Fibroblast of skin of left quadriceps (primary cell): ENCODE measurements at places on chromosomes 5 and 9.

DNA sequence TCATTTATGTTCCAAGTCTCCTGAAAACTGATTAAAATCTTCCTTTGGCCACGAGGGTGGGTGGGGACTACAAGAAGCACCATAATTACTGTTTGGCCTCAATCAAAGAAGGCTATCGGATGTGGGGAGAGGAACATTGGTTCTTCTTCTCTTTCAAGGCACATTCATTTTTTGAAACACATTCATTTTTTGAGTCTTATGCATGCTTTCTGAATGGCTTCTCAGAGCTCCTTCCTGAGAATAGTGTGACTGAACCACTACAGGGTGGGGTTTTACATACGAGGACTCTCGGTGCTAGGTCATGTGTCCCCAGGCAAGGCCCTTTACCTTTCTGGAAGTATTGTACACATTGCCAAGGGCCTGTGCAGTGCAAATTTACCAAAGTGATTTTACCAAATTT lies 7.0 kb upstream of the GRIA1 start:
- DNase-seq, result no peak

DNA sequence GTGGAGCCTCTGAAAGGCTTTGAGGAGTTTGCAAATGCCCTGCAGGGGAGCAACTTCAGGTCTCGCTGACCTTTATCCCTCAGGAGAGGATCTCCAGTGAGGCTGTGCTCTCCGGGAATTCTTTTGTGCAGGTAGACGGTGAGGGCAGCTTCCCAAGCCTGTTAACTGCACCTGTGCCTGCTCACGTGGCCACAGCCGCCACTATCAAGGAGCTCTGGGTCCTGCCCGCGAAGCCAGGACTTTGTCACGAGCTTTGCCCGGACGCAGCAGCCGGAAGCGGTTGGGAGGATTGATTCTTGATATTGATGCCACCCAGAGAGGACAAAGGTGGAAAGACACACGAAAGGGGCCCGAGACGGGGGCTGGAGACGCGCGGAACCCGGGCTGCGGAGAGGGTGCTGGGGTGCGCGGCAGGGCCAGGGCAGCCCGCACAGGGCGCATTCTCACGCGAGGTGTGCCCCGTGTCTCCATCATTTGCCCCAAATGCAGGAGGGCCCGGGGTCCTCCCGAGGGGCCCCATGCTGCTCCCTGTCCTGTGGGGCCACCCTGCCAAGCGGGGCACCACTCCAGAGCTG lies 18.2 kb downstream of the SLC9A3 start:
- DNase-seq, result no peak

GRCh38 chr5:136836093-136836492 lies 470.7 kb upstream of the TRPC7 start:
- DNase-seq, result no peak

DNA sequence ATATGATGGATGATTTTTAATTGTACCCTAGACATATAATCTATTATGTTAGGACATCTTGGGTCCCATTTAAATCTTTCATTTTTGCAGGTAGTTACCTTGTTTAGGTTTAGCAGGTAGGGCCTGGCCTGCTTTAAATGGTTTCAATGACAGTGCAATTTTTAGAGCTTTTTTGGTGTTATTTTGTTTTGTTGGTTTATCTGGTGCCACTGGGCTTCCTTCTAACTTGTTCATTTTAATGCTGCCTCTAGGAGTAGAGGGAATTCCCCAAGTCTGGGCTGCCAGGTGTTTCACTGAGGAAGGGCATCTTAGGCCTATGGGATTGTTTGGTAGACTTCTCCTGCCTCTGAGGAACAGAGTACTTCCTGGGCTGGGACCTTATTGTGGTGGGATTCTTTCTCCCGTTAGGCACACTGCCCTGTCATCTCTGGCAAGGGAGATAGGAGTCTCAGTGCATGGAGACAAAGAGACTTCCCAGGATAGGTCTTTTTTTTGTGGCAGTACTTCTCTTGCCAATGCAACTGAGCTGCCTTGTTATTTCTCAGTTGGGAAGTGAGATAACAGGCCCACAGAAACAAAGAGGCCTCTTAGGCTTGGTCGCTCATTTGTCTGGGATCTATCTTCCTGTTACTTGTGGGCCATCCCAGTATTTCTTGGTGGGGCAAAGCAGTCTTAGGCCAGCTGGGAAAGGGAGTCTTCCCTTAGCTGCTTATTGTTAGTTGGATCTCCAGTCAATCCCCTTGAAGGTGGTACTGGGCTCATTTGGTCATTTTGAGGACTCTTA lies 282.9 kb downstream of the FER start:
- no peak for DNase-seq

DNA sequence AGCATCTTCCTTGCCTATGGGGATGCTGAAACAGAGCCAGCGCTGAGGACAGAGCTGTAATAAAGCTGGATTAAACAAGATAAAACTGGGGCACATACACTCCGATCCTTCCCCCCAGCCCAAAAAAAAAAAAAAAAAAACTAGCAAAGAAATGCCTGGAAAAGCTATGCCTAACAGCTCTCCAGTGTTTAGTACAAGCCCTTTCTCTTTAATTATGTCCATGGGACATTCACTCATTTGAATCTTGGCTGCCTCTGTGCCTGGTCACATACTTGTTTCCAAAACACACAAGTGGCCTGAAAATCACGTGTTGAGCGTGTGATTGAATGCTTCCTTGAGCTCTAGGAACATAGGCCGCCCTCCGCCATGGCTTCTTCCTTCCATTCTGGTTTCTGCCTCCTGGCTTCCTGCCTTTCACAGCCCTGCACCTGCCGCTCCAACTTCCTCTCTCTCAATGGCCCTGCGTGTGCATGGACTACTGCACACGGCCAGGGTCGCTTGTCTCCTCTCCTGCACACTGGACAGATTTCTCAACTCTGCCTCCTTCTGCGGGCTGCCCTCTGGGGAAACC lies 111.0 kb upstream of the RETREG1 start:
- DNase-seq, result no peak

- no peak for DNase-seq
These were observed 52.4 kb downstream of the FAM170A start for GRCh38 chr5:119681734-119682133.

GRCh38 chr5:114447084-114447773 lies 85.4 kb downstream of the KCNN2 start:
- DNase-seq, result no peak

DNA sequence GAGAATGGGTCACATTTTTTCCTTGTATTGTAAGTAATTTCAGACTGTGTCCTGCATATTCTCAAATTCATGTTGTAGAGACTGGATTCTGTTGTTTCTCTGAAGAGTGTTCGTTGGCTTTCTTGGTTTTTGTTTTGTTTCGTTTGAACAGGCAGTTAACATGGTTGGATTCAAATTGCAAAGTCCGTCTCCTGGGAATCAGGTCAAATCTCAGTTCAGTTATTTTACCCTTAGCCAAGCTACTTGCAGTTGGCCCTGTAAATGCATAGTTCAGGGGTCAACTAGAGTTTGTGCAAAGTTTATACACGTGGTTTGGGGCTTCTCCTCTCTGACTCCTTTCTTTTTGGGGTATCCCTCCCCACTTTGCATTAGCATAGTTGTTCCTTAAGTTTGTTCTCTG lies 21.7 kb upstream of the FBXW11 start:
- DNase-seq, result no peak

GRCh38 chr5:15008921-15009320 lies 137.3 kb upstream of the ANKH start:
- DNase-seq, result no peak

- DNase-seq, result no peak
These were observed 33.8 kb upstream of the FYB1 start for GRCh38 chr5:39253196-39253595.

DNA sequence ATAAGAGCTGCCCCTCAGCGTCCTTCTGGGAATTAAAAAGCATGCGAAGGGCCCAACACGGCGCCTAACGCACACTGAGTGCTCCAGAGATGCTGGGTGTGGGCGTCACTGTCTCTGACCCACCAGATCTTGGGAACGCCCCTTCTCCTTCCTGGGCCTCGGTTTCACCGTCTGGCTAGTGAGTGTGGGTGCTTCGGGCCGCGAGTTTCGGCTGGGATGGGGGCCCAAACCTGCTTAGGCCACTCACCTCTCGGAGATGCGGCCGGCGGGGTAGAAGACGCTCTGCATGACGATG lies 3.7 kb downstream of the PIP5KL1 start:
- DNase-seq, result no peak

DNA sequence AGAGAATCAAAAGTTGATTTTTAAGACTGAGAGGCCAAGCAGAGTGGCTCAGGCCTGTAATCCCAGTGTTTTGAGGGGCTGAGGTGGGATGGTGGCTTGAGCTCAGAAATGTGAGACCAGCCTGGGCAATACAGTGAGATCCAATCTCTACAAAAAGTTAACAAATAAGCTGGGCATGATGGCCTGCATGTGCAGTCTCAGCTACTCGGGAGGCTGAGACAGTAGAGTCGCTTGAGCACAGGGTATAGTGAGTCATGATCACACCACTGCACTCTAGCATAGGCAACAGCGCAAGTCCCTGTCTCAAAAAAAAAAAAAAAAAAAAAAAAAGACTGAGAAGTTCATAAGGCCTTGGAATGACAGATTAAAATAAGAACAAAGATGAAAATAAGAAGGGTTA lies 177.2 kb downstream of the TMEM232 start:
- DNase-seq, result no peak

GRCh38 chr5:6943197-6944112 lies 230.2 kb downstream of the TENT4A start:
- no peak for DNase-seq

DNA sequence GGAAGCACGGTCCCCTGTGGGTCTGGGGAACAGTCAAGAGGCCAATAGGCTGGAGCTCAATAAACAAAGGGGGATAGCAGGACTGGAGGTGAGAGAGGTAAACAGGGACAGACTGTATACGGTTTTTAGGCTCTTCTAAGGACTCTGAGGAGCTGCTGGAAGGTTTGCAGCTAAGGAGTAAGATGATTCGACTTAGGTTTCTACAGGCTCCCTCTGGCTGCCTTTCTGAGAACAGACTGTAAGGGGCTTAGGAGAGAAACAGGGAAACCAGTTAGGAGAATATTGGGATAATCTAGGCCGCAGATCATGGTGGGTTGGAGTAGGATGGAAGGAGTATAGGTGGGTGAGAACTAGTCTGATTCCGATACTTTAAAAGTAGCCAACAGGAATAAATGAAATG lies 10.4 kb downstream of the CDK5RAP2 start:
- DNase-seq, result no peak

DNA sequence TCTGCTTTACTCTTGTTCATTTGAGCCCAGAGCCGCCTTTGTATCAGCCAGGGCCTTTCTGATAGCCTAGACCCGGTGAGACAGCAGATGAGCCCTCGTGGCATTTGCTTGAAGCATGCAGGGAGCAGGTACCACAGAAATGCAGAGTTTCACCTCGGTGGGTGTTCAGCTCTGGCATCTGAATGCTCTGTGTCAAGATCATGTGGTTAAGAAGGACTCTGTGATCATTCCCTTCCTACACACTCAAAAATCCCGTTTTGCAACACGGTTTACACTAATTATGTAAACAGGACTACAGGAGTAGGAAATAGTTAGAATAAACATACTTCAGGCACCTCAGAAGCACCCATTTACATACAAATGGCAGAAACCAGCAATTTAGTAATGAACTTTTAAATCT lies 67.2 kb downstream of the MVB12B start:
- no peak for DNase-seq

- DNase-seq, result no peak
These were observed 72.2 kb downstream of the PTPDC1 start for GRCh38 chr9:94156348-94157049.

GRCh38 chr9:16206518-16206917 lies 653.7 kb downstream of the CCDC171 start:
- no peak for DNase-seq
